Thymus (tissue), 14 donors: ENCODE measurements at places on chromosomes 5 and 9.

DNA sequence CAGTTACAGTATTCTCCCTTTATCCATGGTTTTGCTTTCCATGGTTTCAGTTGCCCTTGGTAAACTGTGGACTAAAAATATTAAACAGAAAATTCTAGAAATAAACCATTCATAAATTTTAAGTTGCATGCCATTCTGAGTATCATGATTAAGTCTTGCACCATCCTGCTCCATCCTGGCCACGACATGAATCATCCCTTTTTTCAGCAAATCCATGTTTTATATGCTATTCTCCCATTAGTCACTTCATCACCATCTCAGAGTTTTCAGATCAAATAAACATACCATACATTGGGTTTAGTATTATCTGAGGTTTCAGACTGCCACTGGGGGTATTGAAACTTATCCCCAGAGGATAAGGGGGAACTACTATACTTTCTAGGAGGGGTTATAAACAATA lies 234.4 kb upstream of the ATP10B start:
- DNase-seq, result no peak

GRCh38 chr5:27009540-27009915 lies 28.9 kb downstream of the CDH9 start:
- no peak for DNase-seq

DNA sequence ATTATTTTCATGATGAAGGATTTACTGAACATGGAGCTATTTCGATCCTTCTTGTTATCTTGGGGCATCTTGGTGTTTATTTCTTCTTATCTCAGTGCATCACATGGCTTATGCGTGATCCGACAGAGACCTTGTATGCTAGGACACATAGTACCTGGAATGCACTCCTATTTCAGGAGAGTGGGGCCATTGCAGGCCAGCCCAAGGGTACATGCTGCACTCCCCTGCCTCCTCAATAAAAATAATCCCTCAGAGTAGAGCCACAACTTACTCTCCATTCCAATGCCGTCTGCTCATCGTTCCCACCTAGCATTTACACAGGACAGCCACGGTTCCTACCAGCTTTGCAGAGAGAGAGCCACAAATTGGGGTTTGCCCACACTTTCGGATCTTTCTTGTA lies 43.5 kb downstream of the PCSK5 start:
- no peak for DNase-seq

DNA sequence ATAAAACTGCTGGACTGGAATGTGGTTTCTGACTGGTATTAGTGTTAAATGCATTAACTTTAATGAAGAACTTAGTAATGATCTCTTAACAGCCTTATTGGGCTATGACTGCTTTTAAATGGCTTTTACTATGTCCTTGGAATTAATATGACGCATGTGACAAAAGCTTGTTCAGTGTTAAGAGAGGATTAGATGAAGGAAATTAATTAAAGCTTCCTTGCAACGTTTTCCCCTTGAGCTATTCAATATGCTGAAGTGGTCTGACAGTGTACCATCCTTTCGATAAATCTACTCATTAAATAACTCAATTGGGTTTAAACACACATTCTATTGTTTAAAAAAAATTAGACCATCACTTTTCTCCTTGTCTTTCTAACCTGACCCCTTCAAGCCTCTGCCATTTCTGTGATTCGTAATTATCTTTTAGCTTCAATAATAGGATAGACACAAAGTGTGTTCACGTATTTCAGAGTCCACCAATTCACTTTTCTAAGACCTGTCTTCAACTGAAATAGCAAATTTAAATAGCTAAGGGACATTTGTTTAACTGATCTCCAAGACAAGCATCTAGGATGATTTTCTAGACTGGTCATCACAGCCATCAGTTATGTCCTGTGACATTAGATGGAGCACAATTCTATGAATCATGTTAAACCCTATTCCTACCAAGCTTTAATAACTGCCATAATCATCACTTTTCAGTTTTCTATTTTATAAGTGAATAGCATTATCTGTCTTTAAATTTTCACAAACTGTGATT lies 1258.0 kb upstream of the CDH9 start:
- DNase-seq, result no peak

DNA sequence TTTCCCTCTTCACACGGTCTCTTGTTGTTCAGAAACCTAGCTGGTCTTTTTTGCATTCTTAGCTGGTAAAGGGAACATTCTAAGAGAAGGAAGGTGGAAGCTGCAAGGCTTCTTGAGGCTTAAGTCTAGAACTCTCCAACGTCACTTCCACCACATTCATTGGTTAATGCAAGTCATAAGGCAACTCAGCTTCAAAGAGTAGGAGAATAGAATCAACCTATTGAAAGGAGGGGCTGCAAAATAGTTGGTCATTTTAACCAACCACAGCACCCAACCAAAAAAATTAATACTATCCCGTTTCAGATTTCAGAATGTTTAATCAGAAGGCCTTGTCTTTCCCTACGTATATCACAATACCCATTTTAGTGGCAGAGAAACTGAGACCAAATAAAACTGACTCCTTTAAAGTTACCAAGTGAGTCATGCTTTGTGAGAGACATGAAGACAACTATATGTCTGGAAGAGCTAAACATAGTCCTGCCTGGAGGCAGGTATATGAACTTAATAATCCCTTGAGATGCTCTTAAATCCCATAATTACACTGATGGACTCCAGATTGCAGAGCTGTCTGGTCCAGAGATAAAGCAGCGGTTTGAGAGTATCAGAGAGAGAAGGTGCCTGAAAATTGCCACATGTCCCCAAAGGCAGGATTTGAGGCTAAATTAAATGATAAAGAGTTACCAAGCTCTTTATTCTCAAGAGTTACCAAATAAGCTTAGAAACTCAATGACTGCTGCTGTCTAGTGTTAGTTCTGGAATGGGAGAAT lies 14.4 kb downstream of the DOCK8 start:
- no peak for DNase-seq
